Stimulated activated CD4-positive, alpha-beta T cell treated with anti-CD3 and anti-CD28 coated beads, Interleukin-1b, Interleukin-23, amount 100 ng/mL, for 1 hour (primary cell): ENCODE measurements at places on chromosomes 7 and 10.

DNA sequence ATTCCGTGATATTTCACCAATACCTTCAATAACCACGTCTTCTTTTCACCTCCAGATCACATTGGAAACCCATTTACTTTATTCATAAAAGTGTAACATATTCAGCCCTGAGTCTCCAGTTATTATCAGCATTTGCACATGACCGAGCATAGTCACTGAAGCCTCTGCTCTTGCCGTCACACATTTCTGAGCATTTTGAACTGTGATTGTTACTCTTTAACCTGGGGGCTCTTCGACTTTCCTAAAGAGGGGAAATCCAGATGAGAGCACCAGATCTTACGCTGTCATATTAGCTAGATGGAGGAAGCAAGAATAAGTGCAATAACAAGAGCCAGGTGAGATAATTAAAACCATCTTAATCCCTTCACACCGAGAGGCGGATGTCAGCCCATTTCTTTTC is 260.0 kb upstream of the NRP1 start:
- DNase-seq: no peak

GRCh38 chr7:50812841-50813475 is 30.3 kb upstream of the GRB10 start:
- DNase-seq: no peak

DNA sequence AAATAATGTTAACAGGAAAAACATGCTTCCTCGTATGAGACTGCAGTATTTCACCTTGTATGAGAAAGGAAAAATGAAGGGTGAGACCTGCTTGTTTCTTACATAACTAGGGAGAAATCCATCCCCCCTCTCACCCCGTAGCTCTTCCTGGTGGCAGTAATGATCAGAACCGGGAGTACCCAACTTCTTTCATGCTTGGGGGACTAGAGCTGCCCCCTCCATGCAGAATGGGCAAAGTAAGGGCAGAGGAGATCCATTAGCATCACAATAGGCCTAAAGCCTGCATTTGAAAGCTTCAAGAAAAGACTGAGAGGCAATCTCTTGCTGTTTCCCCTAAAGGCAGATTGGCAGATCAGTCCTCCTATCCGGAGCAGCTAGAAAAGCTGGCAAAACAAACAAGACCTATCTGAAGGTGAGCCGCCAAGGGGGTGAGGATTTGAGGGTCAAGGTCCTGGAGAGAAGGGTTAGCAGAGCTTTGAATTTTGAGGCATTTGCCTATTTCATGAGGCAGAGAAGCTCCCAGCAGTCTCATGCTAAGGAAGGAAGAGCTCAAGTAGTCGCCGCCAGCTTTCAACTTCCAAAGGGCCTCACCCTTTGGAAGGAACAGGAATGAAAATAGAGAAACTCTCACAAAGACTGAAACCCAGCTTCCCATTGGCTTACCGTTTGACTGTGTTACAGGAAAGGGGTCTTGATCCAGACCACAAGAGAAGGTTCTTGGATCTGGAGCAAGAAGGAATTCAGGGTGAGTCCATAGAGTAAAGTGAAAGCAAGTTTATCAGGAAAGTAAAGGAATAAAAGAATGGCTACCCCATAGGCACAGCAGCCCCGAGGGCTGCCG is 36.2 kb downstream of the BAG3 start:
- DNase-seq: no peak

DNA sequence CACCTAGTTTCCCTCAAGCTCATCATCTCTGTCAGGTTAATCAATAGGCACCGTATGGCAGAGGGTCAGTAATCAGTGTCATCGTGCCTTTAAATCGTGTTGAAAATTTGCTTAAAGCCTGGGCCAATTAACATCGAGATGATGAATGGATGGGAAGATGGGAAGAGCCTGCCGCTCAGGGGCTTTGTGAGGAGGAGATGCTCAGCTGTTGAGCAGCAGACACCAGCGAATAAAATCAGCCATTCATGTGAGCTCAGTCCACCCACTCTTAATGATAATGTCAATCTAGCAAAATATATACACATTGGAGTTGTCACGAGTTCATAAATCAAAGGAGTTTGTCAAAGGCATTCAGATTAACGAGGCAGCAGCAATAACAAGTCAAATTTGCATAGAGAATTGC is 97.7 kb downstream of the BTRC start:
- DNase-seq: no peak

GRCh38 chr10:17586821-17587234 is 30.3 kb downstream of the HACD1 start:
- DNase-seq: no peak

- no peak for DNase-seq
These were observed 30.4 kb upstream of the DDC start for GRCh38 chr7:50595491-50596102.

DNA sequence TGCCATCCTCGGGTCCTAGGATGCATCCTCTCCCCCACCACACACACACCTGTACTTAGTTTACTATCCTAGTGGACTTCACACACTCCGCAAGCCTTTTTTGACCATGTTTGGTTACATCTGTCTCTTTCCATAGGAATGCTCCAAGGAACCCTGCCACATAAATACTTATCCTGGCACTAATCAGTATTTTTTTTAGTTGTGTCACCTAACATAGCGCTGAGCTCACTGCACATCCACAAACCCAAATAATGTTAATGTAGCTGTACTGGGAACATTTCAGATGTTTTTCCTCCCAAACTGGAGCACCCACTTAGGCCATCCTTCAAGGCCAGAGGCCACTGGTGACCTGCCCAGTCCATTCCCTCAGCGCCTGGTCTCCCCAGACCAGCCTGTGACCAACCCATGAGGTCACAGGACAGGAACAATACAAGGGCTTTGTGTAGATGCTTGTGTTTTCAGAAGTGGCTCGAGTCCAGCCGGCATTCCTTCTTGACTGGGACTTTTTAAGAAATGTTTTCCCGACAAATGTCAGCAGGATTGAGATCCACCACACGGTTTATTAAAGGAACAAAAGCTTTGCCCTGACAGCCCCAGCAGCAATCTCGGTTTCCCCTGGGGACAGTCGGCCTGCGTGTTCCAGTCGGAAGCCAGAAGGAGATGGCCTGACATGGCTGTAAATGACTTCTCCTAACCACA is 181.4 kb downstream of the JCAD start:
- no peak for DNase-seq

DNA sequence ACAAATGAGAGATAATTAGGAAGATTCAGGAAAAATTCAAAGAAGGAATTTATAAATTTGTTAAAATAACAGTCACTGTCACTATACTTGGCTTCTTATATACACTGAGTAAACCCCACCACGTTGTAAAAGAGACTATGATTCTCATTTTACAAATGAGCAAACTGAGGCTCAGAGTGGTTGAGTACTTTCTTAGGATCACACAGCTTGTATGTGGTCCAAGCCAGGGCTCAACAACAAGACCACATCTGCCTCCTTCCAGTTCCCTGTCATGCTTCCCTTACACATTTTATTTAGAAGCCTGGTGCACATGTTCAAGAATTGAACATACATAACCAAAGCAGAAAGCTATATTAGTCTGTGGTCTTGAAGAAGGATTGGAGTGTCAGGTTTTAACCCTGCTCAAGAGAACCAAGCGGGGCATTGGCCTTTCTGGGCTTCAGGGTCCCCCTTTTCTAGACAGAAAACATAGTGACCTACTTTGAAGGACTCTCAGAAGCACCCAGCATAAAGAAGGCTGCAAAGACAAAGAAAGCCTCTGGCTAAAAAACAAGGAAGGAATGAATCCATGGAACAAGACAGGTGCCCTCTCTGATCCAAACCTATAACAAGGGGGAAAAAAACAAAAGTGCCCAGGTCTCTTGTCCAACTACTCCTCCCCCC is 846 bp downstream of the MRLN start:
- no peak for DNase-seq

DNA sequence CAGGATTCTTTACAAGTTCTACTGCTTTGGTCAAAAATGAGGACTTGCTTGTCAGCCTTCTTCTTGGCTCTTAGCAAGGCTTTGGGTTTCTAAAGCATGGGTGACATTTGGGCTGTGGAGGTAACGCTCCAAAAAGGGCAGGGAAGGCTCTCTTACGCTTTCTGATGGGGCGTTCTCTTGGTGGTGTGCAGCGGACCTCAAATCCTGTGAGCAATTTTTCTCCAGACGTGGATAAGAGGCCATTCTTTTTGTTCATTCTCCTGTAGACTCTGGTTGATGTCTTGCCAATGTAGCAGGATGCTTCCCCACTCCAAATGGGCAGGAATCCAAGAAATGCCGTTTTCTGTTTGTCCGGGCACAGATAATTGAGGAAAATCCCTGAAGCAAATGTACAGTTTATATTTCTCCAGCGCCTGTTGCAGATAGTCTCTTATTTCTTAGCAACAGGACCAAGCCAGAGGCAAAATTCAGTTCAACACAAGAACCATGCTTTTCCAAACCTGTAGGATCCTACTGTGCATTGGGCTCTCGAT is 138.4 kb upstream of the NFE2L3 start:
- no peak for DNase-seq

- DNase-seq: no peak
These were observed 80.1 kb downstream of the MAD1L1 start for GRCh38 chr7:2152646-2153045.

- no peak for DNase-seq
These were observed 60.1 kb downstream of the ZNRF2 start for GRCh38 chr7:30344513-30344912.

DNA sequence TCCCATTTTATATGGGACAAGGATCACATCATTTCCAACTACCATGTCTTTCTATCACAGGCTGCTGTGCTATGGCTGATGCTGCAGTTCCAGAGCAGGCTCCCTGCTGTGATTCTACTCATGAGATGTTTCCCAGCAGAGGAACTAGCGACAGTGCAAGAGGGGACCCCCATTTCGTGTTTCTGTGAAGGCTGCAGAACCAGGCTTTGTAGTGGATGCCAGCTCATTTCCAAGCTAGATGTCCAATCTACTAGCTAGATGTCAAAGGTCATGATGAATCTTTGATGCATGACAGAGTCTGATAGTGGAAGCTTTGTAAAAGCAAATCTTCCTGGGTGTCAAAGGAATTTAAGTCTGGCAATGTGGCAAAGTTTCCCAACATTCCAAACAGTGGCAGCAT is 21.2 kb upstream of the MYO3A start:
- DNase-seq: no peak

GRCh38 chr7:151144387-151144786 is 23.1 kb downstream of the GBX1 start:
- DNase-seq: no peak

DNA sequence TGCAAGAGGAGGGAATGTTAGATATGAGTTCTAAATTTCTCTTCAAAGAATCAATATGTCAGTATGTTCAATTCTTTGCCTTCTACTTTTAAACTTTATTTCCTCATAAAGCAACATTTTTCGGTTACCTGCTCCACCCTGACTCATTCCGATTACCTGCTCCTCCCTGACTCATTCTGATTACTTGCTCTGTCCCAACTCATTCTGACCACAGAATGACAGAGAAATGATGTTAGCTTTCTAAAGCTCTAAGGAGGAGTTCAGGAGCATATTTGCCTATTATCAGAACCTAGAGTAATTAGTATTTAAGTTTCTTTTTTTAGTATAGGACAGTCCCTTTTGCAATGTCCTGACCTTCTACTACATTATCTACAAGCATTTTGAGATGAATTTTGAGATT is 24.5 kb upstream of the PPP1R9A start:
- DNase-seq: no peak

DNA sequence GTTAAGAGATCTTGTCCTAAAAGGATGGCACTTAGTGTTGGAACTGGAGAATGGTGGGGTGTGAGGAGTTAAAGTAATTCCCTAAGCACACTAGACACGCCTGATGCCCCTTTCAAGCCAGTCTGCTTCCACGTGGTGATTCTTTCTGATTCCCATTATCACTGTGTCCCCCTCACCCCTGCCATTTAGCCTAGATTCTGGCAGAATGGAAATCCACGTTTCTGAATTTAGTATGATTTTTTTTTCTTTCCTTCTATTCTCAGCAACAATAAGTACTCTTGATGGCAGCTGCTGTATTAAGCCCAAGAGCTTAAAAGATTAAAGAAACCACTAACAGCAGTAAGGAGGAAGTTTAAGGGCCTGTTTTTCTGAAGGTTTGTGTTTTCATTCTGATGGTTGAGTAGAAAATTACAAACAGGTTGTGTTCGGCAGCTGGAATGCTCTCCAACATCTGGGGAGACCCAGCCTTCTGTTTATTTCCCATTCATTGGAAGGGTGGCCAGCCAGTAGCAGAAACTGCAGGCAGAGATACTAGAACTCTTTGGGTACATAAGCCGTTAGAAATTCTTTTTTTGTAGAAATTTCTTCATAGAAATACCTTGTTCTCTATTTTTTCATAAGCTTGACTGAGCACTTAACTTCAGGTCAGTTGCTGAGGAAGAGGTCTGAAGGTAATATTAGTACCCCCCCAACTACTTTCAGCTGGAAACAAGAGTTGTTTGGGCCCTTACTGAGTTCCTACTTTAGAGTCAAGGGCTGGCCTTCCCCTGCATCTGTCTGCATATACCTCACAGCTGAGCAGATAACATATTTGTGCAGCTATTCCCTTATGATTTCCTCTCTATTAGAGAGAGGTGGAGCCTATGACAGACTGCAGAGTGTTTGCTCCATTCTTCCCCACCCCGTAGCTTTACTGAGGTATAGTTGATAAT is 355.1 kb downstream of the AUTS2 start:
- DNase-seq: no peak

- DNase-seq: no peak
These were observed 162.1 kb downstream of the NRG3 start for GRCh38 chr10:82037076-82037475.

DNA sequence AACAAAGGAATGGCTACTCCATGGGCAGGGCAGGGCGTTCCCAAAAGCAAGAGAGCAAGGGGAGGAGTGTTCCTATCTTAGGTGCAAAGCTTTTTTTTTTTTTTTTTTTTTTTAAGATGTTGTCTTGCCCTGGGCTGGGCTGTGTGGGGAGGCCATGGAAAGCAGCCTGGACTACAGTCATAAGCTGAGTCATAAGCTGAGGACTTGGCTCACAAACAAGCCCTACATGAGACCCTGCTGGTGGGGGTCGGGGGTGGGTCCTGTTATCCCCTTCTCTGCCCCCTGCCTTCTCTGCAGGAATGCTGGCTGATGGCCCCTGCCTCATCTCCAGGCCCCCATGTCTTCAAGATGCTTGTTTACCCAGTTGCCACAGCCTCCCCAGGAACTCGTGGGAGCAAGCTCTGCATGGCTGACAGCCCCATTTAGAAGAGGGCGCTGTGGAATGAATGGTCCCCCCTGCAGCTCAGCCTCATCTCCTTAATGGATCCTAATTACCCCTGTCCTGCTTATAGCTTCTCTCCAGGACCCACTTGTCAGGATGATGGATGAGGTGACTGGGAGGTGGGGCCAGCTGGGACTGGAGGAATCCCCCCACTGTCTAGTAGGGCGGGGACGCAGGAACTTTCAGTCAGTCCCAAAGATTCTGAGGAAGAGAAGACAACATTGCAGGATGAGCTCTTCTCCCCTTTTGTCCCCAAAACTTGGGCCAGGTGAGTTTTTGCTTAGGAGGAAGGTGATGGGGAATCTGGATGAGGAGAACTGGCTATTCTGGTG is 340.8 kb upstream of the PODXL start:
- DNase-seq: no peak

DNA sequence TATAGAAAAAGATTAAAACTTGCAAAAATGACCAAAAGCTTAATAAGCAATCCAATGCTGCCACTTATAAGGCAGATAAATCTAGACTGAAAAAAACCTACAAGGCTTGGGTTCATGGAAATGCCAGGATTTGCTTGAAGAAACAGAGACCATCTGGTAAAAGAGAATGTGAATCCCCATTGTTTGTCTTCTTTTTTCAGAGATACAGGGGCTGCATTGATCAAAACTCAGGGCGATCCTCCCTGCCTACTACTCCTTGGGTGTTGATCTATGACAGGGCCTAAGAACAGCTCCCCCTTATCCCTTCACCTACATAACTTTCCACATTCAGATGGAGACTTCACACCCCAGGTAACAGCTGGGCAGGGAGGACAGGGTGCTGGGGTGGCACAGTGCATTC is 3.3 kb upstream of the TSGA13 start:
- no peak for DNase-seq
